GM04503 (cell line): ENCODE measurements at places on chromosomes 4 and X.
A peak's percentile ranks its signal among the peaks of the same experiment; 100 is the strongest.

DNA sequence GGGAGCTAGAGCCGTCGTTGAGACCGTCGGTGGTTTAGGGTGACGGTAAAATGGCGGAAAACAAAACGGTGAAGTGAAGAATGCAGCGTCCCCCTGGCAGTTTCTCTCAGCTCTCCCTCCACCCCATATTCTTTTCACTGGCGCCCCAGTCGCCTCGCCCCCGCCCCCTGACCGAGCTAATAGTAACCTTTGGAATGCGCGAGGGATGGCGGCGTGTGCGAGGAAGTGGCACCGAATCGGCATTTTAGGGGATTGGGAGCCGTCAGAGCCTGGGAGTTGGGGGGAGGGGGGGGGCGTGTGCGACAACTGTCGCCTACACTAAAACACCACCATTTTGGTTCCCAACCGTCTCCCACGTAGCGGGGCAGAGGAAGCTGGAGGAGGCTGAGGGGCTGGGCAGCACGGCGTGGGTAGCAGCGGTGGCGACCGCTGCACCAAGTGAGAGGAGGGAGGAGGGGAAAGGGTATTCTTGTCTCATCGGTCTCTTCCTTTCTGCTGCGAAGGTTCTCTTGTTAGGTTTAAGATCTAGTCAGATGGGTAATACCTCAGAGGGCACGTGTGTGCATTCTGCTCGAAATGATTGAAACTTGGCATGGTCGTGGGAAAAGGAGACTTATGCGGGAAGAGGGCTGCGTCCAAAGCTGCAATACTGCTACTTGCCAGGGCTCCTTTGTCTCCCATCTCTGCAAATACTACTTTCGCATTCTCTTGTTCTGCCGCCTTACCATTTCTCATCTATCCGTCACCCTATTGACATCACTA, 840 bp downstream of the ZNF711 start:
- no peak for DNase-seq

DNA sequence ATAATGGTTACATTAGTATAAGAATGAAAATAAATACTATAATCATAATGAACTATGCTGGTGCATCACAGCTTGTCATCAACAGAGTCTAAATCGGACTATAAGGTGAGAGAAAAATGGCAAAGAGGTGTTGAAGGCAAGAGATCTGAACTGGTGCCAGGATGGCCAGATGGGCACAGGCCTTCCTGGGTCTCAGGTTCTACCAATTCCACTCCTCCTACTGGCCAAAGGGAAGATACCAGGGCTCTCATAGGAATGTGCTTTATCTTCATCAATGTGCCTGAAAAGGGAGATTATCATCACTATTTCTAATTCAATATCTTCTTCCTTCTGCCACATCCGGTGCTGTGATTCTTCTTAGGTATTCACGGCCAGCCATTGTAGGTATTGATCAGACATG, 107.6 kb downstream of the GASK1B start:
- no peak for DNase-seq

GRCh38 chrX:129762448-129762847, 17.3 kb upstream of the SASH3 start:
- DNase-seq, result no peak

GRCh38 chr4:176838601-176839433, 46.1 kb upstream of the VEGFC start:
- peak; percentile 97 for DNase-seq

DNA sequence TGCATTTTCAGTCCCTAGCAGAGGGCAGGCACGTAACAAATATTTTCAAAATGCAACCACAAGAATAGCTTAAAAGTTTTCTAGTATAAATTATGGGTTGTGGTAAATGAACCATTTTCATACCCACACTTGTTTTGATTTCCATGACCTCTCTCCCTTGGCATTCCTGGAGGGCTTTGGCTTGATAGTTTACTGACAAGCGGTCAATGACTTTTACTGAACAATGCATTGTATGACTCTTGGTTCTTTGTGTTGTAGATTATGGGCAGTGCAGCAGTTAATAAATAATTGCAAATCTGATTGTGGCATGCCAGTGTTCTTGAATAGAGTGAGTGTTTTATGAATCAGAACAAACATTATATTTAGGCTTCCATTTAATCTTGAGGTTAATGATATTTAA, 285.2 kb upstream of the ARX start:
- DNase-seq, result no peak

- DNase-seq, result no peak
Observed at GRCh38 chrX:31670245-31670644, 598.4 kb upstream of the FTHL17 start.

DNA sequence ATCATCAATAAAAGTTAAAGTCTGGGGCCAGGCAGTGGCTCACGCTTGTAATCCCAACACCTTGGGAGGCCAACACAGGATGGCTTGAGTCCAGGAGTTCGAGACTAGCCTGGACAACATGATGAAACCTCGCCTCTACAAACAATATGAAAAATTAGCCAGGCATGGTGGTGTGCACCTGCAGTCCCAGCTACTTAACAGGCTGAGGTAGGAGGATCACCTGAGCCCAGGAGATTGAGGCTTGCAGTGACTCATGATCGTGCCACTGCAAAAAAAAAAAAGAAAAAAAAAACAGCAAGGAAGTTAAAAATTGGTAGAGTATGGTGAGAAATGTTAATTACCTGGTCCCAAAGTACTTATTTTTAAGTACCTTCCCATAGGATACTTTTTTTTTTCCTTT, 27.5 kb downstream of the FBXW7 start:
- no peak for DNase-seq

DNA sequence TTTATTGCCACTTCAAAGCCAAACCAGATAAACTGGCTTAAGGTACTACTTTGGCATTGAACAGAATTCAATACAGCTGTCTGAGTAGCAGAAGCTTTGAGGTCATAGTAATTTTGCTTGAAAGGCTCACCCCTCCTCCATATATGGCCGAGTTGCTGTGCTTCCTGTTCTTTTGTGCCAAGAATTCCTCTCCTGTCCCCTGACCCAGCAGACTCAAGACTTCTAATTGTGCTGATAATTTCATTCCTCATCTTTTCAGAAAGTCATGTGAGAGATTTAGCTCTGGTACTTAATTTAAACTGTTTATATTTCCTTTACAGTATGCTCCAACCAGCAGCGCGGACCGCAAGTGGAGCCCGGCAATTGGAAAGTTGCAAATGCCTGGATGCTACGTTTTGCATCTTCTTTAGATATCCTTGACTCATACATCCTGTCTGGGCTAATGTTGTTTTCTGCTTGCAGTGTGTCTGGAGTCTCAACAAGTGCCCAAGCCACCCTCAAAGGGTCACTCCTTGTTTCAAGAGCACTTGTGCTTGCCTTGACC, 373.4 kb downstream of the PDGFC start:
- no peak for DNase-seq

DNA sequence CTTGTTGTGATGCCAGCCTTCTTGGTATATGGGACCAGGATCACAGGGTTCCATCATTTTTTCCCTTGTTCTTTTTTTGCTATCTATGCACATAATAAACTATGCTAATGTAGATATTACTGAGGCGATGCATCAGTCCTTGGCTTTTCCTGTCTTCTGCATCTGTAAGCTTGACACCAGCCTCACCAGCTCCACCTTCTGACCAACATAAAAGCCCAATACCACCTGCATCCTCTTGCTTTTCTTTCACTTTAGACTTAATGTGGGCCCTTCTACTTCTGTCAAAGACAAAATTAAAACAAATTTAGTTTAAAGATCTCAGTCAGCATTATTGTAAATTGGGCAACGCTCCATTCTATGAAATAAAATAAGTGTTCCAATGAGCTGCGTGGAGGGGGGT, 1718.8 kb upstream of the PCDH10 start:
- no peak for DNase-seq

DNA sequence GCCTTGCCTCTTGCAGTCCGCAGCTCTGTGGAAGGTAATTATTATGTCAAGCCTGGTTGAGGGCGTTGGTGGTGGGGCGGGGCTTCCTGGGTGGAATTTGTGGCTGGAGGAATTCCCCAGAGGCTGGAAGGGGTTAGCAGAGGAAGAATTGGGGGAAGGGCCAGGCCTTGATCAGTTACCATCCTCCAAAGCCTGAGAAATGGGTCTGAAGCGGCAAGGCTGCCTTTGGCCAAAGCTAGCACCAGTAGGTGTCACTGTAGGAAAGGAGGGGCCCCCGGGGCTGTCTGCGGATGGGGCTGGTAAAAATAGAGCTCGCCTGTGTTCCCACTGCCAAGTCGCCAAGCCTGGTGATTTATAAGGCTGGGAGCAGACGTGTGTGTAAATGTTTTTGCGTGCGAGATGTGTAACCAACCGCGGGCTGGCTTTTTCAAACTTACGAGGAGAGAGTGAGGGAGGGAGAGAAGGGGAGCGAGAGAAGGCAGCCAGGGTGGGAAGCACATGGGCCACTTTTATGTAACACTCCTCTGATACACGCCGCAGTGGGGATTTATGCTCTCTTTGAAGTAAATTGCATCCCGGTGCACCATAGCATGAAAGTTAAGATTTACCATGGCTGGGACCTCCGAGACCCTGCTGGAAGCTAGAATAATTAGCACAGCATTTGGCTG, 367.0 kb downstream of the BCOR start:
- peak; percentile 50 for DNase-seq

GRCh38 chrX:24838629-24839028, 144.9 kb downstream of the POLA1 start:
- no peak for DNase-seq

GRCh38 chr4:109547394-109547793, 12.7 kb upstream of the MCUB start:
- no peak for DNase-seq

DNA sequence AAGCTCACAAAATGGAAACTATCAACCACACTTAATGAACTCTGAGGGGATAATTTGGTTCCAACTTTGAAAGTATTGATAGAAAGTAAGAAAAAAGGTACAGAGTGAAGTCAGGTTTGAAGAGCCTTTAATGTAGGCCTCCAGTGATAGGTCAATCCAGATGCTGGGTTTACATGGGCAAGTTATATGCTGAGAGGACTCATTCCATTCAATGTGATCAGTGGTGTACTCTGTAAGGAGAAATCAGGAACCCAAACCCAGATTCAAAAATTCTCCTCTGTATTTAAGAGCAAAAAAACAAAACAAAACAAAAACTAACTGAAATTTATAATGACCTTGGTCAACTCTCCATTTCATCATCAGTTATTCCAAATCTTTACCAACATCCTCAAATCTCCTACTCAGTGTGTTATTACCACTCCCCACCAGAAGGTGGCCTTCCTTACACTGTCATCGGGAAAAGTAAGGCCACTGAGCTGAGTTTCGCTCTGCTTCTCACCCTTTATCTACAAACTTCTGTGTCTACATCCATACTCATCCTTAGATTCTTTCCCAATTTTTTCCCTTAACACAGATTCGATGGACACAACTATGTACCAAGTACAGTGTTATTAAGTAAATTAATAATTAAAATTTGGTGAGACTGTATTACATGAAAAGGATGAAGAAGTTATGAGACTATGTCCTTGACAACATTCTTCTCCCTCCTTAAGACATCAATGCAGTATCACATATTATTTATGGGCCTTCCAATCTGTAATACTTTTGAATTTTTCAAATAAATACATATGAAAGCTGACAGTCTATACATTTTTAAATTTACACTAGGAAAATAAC, 88.3 kb downstream of the ZAR1 start:
- DNase-seq, result peak; percentile 27

GRCh38 chr4:111736516-111736915, 408.7 kb upstream of the FAM241A start:
- no peak for DNase-seq

- DNase-seq, result no peak
Observed at GRCh38 chrX:21700275-21700674, 42.1 kb upstream of the KLHL34 start.

DNA sequence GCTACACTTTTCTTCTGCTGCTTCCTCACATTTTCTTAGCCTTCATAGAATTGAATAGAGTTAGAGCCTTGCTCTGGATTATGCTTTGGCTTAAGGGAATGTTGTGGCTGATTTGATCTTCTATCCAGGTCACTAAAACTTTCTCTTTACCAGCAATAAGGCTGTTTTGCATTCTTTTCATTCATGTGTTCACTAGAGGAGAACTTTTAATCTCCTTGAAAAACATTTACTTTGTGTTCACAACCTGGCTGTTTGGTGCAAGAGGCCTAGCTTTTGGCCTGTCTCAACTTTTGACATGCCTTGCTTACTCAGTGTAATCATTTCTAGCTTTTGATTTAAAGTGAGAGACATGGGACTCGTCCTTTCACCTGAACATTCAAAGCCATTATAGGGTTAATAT, 87.7 kb upstream of the RAB40AL start:
- no peak for DNase-seq

DNA sequence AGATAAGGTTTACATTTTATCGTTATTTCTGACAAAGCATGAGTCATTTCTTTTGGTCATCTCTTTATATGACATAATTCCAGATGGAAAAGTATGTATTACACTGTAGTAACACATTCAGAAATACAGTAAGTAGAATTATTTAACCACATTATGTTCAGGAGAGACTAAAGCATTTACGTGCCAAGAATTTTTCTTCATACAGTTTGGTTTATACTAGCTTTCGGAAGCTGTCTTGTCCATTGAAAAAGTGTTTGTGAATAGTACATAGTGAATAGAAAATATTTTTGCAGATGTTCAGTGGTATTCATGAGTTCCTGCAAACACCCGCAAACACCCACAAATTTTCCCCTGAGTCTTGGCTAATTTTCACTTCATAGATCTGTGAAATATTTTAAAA, 1033.0 kb upstream of the INTU start:
- DNase-seq, result no peak

DNA sequence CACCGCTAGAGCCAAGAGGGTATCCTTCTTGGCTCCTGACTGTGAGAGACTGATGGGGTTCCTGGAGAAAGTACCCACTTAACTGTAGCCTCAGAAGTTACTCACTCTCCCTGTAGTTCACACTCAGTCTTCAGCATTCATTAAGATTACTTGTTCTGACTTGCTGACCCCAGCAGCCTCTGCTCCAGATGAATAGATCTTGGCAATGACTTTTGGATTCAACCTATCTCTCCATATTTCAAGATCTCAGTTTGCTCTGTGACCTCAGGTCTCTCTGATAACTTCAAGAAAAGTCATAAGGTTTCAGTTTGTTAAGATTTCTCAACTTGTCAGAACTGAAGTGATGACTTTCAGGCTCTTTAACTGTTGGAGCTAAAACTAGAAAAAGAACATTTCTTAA, 825.6 kb downstream of the PCDH7 start:
- no peak for DNase-seq

- no peak for DNase-seq
Observed at GRCh38 chr4:136865526-136865925, 666.8 kb downstream of the PCDH18 start.

DNA sequence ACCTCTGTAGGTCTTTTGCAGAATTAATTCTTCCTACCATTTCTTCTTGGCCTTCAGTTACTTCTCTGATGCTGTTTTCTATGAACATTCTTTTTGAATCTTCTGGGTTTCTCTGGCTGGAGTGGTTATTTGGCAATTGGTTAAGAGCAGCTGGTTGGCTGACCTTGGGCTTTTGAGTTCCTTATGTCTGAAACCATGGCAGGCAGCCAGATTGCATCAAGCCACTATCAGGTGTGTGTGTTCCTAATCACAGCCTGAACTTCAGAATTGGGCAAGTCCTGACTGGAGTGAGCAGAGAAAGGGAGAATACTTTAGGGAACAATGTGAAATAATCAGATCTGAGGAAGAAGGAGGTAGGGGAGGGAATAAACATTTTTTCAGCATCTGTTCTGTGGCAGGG, 90.2 kb downstream of the ARHGAP10 start:
- DNase-seq, result no peak

- DNase-seq, result no peak
Observed at GRCh38 chrX:136619899-136620505, 28.0 kb upstream of the CD40LG start.
